ENCODE measurements at places on chromosomes 5 and 9.
A peak's percentile ranks its signal among the peaks of the same experiment; 100 is the strongest.

- DNase-seq: peak; percentile 58
These were observed 23.9 kb downstream of the SLC35A4 start for GRCh38 chr5:140588311-140589070.

GRCh38 chr5:61254969-61255555, 77.0 kb upstream of the ZSWIM6 start:
- DNase-seq: peak; percentile 40

- DNase-seq: peak; percentile 29
These were observed 588 bp downstream of the TRAF2 start for GRCh38 chr9:136886610-136887597.

DNA sequence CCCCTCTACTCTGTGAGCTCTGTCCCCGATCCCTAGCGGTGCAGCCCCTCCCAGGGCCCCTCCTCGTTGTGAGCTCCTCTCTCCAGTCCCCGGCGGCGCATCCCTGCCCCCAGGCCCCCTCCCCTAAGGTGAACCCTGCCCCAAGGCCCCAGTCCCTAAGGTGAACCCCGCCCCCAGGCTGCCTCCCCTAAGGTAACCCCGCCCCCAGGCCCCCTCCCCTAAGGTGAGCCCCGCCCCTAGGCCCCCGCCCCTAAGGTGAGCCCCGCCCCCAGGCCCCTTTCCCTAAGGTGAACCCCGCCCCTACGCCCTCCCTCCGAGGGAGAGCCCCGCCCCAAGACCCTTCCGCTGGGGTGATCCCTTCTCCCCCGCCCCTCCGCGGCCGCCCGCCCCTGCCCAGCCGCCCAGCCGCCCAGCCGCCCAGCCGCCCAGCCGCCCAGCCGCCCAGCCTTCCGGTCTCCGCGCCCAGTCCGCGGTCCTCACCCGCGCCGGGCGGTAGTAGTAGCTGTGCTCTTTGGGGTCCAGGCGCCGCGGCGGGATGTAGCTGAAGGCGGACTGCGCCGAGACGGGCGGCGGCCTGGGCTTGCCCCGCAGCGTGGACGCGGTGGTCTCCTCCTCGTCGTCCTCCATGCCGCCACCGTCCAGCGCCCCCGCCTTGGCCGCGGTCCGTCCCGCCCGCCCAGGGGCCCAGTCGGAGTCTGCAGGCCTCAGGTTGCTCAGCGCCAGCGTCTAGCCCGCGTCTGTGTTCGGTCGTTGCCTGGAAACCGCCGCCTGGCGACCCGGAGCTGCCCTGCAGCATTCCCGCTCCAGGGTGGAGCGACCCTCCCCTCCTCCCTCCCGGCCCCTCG, at the start of gene CFAP90:
Gene CFAP90, minus strand, starts transcription at position 739 of the 845 bp plus-strand sequence. Its CDS starts 112 bp downstream, at position 627.
- DNase-seq: peak; percentile 40

DNA sequence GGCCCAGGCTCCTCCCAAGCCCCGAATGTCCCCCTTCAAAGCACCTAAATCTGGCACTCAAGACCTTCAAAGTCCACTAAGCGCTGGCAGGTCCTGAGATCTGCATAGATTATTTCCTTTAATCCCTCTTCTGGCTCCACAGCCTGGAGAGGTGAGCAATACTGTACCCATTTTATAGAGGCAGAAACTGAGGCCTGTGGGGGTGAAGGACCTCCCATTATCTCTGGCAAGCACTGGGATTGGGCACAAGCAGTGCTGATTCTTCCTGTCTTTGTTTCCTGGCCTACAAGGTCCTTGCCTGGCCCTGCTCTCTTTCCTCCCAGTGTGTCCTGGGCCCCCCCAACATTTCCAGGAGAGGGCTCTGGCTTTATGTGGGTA, 252.3 kb downstream of the PBX3 start:
- no peak for DNase-seq

GRCh38 chr9:76886318-76886717, 19.6 kb downstream of the PRUNE2 start:
- DNase-seq: no peak

- DNase-seq: no peak
These were observed 36.2 kb downstream of the LIX1 start for GRCh38 chr5:97106216-97106581.

- no peak for DNase-seq
These were observed 375.9 kb downstream of the KIF4B start for GRCh38 chr5:155389498-155389897.

DNA sequence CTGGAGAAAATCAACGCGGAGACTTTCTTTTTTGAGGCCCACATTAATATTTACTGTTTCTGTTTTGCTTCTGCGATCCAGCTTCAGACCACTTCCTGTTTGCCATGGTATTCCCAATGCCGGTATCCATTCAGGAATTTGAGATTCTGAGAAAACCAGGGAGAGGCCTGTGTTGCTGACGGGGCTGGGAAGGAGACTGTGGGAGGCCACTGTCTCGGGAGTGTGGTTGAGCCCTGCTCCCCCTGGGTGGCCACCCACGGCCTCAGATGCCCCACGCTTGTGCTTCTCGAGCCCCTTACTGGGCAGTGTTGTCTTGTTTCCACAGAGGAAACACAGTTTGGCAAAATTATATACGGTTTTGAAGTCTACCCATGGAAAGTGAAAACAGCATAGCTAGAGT, 403.6 kb upstream of the IRX2 start:
- no peak for DNase-seq

- DNase-seq: peak; percentile 60
These were observed 160.7 kb downstream of the PAX5 start for GRCh38 chr9:36873247-36873875.

- no peak for DNase-seq
These were observed 4.3 kb upstream of the IRX4 start for GRCh38 chr5:1886846-1887587.

- DNase-seq: no peak
These were observed 21.2 kb downstream of the OSMR start for GRCh38 chr5:38867032-38867398.

DNA sequence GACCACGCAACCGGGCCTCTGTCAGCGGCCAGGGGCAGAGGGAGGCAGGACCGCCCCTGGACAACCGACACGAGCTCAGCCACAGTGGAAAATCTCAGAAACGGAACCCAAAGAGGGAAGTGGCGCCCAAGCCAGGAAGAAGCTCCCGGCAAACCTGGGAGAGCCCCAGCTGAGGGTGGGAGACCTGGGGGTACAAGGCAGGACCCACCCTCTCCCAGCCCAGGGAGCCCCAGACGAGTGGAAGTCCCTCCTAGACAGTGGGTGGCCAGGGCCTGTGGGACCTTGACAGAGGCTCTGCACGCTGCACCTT, 3.0 kb downstream of the SLC12A7 start:
- DNase-seq: no peak

GRCh38 chr5:80284720-80285119, 28.9 kb upstream of the SERINC5 start:
- DNase-seq: no peak

GRCh38 chr5:10681731-10682679, 79.0 kb downstream of the DAP start:
- DNase-seq: no peak

DNA sequence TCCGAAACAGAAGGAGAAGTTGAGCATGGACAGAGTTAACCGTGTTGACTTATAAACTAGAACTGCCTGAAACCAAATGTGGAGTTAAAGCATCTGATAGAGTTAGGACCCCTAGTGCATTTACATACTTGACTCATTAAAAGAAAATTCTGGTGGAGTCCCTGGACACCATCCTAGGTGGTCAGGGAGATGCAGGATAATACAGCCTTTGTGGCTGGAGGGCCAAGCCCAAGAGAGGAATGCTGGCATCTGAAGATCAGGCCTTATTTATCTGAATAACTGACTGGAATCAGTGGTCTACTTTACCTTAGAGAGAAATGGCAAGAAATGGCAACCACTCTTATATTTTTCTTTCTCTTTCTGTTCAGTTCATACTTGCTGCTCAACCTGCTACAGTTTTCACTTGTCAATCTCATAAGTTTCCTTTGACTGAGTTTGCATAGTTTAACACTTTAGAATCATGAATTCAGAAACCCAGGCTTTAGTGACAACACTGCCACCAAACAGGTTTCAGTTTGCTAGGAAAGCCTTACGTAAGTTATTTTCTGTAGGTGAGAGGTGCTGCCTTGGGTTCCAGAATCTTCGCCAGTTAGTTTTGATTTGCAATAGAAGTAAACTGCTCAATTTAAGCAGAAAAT, 10.2 kb downstream of the CMYA5 start:
- no peak for DNase-seq

- peak; percentile 13 for DNase-seq
These were observed 76.9 kb downstream of the IPO11 start for GRCh38 chr5:62489471-62489870.

- DNase-seq: no peak
These were observed 51.9 kb downstream of the MFAP3 start for GRCh38 chr5:154090656-154091055.

DNA sequence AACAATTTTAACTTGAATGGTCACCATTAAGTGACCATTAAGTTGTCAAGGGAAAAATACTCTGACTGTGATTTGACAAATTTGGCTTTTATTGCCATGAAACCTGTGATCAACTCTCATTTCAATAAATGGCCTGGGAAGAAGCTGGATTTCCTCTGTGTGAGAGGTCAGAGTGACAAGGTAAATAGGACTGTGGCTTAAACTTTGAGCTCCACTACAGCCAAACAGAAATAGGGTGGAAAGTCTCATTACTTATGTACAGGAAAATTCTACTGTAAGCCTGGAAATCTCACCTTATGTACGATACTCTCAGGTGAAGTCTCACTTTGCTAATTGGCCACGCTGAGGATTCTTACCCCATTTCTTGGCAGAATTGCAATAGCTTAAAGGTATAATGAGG, 67.3 kb downstream of the NPR3 start:
- DNase-seq: no peak

- DNase-seq: no peak
These were observed 161.8 kb upstream of the VLDLR start for GRCh38 chr9:2459756-2460155.

GRCh38 chr5:87233143-87233542, 34.5 kb upstream of the RASA1 start:
- DNase-seq: no peak

- no peak for DNase-seq
These were observed 42.8 kb upstream of the RLN1 start for GRCh38 chr9:5382479-5382878.

- DNase-seq: no peak
These were observed 1653.1 kb upstream of the CDH9 start for GRCh38 chr5:28691526-28691925.

Measured in EH (cell line).